Right renal pelvis (tissue), 4 donors: ENCODE measurements at places on chromosomes 6 and 20.

- no peak for DNase-seq
Measured at GRCh38 chr20:50595433-50595895, 85.3 kb downstream of the PTPN1 start.

- peak; percentile 56 for DNase-seq
Measured at GRCh38 chr6:129774697-129775447, 64.9 kb upstream of the ARHGAP18 start.

- no peak for DNase-seq
Measured at GRCh38 chr6:157650801-157651200, 172.2 kb upstream of the SNX9 start.

GRCh38 chr6:74458536-74458935, 747.3 kb downstream of the COL12A1 start:
- no peak for DNase-seq

GRCh38 chr6:119145111-119145510, 66.6 kb upstream of the FAM184A start:
- DNase-seq = no peak

- DNase-seq = no peak
Measured at GRCh38 chr6:28860581-28860980, 63.2 kb downstream of the TRIM27 start.

DNA sequence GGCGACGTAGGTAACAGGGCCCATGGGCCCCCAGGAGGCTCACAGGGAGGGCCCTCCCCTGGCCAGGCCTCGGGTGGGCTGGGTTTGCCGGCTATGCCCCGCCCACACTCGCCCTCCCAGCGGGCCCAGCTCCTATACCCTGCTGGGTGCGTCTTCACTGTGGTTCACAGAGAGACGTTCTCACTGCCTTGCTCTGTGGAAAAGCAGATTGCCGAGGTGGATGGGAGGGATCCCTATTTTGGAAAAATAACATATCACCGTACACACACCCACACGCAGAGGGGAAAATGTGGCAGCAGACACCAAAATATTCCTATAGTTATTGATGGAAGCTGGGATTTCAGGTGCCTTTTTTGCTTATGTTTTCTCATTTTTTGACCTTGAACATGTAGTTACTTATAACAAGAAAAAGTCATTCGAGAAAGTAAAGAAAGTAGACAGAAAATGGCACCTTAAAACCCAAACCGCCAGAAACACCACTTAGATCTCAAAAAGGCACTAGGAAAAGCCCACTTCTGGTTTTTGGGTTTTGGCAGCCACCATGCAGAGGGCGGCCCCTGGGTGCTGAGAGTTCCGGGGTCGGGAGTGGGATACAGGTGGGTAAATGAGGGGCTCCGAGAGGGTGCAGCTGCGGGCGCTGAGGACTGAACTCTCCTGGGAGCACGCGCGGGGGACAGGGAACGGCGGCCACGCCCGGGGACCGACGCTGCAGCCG, 49.4 kb downstream of the TMEM242 start:
- no peak for DNase-seq

DNA sequence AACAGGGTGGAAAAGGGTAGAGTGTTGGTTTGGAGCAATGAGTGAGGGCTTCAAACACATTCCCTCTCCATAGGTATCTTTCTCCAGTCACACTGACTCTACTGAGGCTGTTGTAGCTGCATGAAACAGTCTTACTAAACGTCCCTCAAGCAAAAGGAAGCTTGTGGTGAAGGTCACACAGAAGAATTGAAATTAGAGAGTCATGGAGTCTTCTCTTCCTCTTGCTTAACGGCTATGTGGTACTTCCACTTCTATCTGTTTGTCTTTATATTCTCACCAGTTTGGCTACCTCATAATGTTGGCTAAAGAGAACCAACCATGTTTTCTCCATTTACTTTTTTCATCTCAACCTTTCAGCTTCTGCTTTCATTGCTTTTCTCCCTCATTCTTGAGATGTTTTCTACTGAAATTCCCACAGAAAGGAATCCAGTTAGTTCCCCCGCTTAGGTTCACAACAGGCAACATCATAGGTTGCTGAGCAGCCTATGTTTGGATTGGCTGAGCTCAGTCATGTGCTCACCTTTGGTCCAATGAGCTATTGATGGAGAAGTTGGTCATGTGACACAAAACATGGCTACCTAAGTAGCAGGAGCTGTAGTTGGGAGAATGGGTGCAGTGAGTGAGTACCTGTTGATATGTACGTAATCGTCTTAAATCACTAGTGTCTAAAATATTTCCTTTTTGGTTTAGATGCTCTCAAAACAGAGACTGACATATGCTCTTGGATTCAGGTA, 99.8 kb downstream of the SNAP25 start:
- no peak for DNase-seq

DNA sequence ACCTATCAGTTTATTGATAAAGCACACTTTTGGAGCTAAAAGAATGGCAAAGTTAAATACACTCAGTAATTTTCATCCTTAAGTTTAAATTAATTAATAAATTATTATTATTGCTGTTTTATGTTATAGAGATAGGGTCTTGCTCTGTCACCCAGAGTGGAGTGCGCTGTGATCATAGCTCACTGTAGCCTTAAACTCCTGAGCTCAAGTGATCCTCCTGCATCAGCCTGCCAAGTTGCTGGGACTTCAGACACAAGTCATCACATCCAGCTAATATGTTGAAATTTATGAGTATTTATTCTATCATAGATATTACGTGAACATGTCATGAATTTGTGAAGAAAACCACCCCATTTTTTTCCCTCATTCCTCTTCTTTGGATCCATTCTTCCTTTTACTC, 64.2 kb downstream of the GJA1 start:
- DNase-seq = no peak

GRCh38 chr6:90110971-90111370, 185.7 kb downstream of the BACH2 start:
- DNase-seq = no peak

- DNase-seq = peak; percentile 69
Measured at GRCh38 chr6:128519132-128519930, 1.1 kb downstream of the PTPRK start.

DNA sequence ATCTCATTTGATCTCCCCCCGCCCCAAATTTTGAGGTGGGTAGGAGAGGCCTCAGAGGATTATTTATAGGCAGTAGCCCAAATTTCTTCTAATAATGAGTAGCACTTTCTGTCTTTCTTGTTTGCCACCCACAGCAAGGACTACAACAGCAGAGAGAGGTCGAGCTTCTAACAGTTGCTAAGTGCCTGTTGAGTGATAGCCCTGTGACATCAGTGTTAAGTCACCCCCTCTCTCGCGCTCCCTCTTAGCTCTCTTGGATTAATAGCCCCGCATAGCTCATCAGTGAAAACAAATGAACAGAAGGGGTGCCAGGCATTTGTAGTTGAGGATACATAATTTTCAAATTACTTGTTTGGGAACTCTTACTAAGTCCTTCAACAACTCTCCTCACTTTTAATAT, 3.5 kb downstream of the ANKRD60 start:
- no peak for DNase-seq

GRCh38 chr6:163226836-163227485, 187.6 kb upstream of the QKI start:
- no peak for DNase-seq

- DNase-seq = no peak
Measured at GRCh38 chr20:49510562-49511122, 28.2 kb upstream of the KCNB1 start.

DNA sequence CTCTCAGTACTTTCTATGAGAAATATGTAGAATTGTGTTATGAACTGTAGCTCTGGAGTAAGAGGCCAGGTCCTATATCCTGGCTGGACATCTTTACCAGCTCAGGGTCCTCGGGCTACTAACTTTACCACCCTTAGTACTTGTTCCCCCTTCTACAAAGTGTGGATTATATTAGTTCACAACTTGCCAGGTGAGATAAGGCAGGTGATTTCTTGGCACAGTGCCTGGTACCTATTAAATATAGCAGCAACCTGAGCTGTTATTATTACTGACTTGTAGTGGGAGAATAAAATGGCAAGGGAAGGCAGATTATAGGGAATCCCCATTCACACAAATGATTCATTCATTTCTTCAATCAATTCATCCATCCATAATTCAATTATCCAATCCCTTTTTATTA, 150.1 kb downstream of the DOK5 start:
- no peak for DNase-seq
